Activated T-helper 1 cell treated with anti-CD3 and anti-CD28 coated beads, Interleukin-2, amount 50 U/mL, for 16 hours (primary cell): ENCODE measurements at places on chromosomes 2 and 18.

GRCh38 chr2:148540022-148540421 is 104.5 kb upstream of the EPC2 start:
- DNase-seq = no peak

DNA sequence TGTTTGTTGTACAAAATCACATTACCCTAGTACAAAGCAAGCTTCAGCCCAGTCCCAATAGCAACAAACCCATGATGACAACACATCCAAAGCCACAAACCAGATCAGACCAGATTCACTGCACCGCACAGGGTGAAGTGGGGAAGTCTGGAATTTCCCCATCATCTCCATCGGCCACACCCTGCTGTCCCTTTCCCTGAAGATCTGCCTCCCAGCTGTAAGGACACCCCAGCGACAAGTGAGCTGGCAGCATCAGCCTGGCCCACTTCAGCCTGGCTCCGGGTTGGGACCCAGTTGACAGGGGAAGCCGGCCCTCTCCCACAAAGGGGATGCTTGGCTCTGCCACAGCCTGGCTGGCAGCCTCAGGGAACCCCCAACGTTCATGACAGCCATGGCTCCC is 207.6 kb downstream of the MGAT5 start:
- DNase-seq = no peak

DNA sequence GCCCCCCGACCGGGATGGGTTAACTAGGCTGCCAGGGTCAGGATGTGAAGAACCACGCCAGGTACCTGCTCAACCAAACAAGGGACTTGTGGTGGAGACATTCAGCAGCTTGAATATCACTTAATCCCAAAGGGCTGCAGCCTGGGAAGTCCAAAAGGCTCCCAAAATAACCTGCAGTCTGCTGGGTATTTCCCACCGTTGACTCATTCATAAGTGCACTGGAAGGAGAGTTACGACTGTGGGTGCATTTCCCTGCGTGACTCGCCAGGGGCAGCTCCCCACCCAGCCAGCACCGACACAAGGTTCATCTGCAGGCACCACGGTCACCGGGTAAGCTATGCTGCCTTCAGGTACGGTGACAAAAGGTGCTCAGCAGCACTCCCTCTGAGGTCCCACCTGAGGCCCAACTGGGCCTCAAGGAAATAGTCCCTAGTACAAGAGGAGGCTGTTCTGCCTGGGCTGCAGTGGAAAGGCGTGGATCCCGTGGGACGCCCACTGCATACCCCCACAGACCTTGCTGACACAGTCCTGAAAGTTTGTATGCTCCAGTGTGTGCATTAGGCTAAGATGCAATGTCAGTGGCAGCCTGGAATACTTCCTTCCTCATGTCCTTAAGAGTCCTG is 86.5 kb downstream of the UXS1 start:
- peak; percentile 38 for DNase-seq

- DNase-seq = no peak
These were observed 10.8 kb downstream of the PASK start for GRCh38 chr2:241138471-241138870.

- DNase-seq = no peak
These were observed 2.7 kb downstream of the C18orf54 start for GRCh38 chr18:54360406-54360805.

DNA sequence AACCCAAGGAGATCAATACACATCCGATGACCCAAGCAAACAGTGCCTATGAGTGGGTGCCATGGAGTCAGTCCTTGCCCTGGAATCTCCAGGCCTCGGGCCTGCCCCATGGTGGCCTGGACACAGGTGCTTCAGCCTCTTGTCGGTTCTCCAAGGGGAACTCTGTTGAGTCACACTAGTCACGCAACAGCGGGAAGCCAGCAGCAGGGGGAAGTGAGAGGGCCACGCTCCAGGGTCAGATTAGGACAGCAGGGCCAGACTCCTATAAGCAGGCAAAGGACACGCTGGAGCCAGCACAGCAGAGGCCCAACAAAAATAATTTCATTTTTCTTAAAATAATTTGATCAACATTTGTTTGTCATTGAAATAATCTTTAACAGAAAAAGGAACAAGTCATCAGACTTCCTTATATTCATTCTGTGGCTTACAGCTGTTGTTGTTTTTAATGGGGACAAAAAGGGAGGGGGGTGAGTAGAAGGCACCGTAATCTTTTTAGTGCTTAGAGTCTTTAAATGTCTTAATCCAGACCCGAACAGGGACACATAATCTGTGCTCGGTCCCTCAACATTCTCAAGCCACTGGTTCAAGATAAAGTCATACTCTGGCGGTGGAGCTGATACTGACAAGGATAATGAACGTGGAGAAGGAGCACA is 16.4 kb upstream of the ARMC9 start:
- DNase-seq = no peak

DNA sequence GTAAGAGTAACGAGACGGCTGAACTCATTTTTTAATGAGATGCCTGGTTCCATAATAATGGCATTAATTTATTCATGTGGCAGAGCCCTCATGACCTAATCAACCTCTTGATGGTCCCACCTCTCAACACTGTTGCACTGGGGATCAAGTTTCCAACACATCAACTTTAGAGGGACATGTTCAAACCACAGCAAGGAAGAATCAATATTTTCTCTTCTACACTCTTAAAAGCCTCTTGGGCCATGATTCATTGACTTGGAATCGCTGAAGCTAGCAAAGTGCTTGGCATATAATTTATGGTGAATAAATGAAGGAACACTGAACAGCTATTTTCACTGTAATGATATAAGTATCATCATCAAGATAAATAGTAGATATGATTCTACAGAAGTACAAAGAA is 333.0 kb downstream of the TNS1 start:
- no peak for DNase-seq

GRCh38 chr18:55433648-55434047 is 154.3 kb downstream of the TCF4 start:
- DNase-seq = no peak

- DNase-seq = no peak
These were observed 11.4 kb upstream of the PROKR1 start for GRCh38 chr2:68632021-68632420.

GRCh38 chr18:45249246-45249661 is 366.0 kb upstream of the SLC14A2 start:
- DNase-seq = no peak

GRCh38 chr2:237091779-237092436 is 6.2 kb downstream of the COPS8 start:
- no peak for DNase-seq

GRCh38 chr2:206989311-206989710 is 50.0 kb downstream of the CPO start:
- DNase-seq = no peak

DNA sequence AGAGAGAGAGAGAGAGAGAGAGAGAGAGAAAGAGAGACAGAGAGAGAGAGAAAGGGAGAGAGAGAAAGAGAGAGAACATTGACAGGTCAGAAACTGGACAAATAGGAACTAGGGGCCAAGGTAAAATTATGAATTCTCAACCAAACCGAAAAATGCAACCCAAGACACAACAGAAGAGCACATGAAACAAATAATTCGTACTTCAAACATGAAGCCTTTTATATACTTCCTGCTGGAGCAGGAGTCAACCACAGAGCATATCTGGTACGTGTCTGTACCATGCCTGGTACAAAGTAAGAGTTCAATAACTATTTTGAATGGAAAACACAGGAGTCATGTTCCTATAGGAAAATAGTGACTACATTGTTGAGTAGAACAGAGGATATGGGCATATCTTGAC is 6.5 kb upstream of the VPS54 start:
- DNase-seq = no peak

DNA sequence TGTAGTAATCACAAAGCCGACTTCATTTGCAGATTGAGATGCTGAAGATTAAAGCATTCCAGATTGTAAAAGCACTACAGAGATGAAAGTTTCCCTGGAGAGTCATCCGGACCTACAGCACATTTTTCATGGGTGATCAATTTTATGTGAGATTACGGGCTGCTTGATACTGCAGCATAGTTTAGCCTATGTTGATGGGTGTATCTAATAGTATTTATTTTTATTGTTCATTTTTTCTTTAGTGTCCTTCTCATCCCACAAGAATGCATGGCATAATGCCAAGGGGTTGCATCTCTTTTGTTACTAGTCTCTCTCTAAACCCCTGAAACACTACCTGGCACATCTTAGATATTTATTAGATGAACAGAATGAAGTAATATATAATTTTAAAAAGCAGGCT is 240.4 kb downstream of the MBD2 start:
- DNase-seq = no peak

DNA sequence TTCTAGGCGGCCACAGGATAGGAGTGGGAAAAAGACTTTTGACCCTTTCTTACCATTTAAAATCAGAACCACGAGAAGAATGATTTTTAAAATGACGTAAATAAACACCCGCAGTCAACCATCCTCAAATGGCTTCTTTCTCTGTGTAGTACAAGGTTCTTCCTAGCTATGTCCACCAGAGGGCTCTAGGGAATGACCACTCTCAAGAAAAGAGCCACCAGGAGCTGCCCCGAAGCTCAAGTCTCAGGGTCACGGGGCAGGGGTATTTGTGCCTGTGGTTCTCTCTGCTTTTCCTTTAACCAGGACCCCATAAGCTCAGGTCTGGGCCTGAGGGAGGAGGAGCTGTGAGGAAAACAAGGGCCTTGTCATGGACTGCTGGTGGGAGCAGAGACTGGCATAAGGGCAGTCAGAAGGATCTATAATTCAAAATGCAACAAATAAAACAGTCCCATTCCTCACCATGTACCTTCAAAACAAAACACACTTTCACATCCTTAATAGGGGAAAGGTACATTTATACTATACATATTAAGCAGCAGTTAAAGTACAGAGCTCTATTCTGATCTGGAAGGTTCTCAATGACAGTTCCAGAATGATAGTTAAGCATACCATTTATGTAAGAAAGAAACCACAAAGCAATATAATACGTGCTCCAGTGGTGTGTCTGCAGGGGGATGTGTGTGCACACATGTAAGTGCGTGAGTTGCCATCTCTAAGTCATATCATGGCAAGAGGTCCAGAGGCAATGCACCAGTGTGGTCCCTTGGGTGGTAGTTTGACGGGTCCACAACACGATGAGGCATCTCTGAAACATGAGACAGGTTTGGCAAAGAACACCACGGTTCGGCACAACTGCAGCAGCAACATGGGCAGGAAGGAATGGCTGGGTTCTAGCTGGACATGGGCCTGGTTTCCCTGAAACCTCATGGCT is 18.6 kb downstream of the LYPD1 start:
- DNase-seq = no peak

GRCh38 chr2:235008584-235009044 is 56.8 kb downstream of the SH3BP4 start:
- no peak for DNase-seq

- no peak for DNase-seq
These were observed 7.6 kb downstream of the MAB21L4 start for GRCh38 chr2:240888130-240888889.

- DNase-seq = no peak
These were observed 85.8 kb upstream of the SETBP1 start for GRCh38 chr18:44594799-44595467.

DNA sequence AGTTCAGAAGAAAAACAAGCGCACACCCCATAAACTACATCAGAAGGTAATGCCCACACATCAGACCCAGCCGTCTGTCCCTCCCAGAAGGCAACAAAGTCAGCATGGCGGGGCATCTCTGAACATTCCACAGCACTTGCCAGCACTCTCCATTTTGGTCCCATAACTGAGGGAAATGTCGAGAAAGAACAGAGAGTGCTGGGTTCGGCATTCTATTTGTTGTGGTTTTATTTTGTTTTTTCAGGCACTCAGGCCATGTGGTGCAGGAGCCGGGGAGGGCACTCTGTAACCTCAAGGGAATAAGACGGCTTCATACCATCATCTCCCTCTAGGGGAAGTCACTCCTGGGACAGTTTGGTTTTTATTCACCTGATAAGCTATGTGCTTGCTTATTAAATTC is 156.0 kb downstream of the SEPTIN10 start:
- no peak for DNase-seq

DNA sequence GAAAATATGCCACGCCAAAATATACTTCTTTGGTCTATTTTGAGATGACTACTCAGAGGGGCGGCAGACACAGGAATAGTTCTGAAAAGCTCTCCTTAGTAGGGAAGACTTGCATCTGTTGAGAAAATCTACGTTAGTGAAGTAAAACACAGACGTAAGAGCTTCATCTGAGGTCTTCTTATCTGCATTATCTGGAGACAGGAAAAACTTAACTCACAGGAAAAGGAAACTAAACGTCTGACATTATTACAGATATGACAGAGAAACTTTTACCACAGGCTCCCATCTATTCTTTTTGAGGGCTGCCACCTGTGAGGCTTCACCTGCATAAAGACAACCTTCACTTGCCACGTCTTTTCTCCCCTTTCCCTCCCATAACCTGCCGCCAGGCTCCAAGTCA is 1295.7 kb downstream of the LRP1B start:
- DNase-seq = no peak

GRCh38 chr2:66438891-66439811 is 4.2 kb downstream of the MEIS1 start:
- DNase-seq = no peak

GRCh38 chr2:75287624-75288316 is 88.5 kb upstream of the TACR1 start:
- DNase-seq = no peak

GRCh38 chr2:11796190-11797171 is 50.0 kb downstream of the LPIN1 start:
- no peak for DNase-seq

GRCh38 chr2:2569836-2570235 is 238.8 kb upstream of the MYT1L start:
- DNase-seq = no peak
